ENCODE measurements at places on chromosomes 5 and 9.

- no peak for DNase-seq
Measured at GRCh38 chr9:133509179-133510083, 15.3 kb downstream of the MYMK start.

- DNase-seq: no peak
Measured at GRCh38 chr9:93595861-93596365, 19.5 kb downstream of the PHF2 start.

DNA sequence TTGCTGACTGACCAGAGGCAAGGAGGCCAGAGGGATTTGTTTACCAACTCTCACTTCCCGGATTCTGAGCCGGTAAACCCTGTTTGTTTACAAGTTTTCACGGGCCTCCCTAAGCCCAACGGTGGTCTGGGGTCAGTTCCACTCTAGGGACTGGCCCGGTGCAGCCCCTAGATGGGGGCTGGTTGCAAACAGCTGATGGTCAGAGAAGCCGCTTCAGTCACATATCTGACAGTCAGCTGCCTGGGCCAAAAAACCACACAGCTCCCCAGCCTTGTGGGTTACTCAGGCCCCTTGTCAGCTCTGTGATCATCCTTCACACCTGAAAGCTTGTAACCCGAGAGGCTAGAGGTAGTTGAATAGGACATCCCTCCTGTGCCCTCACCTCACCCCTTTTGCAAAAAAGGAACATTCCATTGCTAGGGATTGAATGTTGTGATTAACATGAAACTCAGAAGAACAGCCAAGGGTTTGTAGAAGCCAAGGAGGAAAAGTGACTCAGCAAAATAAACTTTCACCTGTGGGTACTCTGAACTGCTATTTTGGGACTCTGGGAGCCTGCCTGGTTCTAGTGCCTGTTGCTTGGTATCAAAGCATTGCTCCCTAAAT is 40.4 kb downstream of the SAR1B start:
- no peak for DNase-seq

GRCh38 chr9:95754533-95755420 is 120.7 kb upstream of the ERCC6L2 start:
- no peak for DNase-seq

Measured in thoracic aorta (tissue), 2 donors.